Fibroblast of skin of right quadriceps (primary cell): ENCODE measurements at places on chromosomes 12 and 14.
A peak's percentile ranks its signal among the peaks of the same experiment; 100 is the strongest.

DNA sequence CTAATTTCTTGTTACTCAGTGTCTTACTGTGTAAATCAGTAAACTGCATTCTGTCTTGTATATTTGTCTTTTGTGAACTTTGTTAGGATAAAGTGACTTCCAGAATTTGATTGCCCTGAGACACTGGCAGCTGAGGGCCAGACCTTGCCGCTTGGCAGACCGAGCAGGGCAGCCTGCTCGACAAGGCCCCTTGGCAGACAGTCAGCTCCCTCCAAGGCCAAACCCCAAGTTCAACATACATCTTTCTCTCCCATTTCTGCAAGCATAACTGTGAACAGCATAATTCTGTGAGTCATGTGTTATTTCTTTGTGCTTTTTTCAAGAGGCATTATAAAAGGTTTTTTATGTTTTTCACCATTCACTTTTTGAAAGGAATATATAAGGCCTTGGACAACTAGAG lies 39.2 kb upstream of the BMAL2 start:
- no peak for DNase-seq

GRCh38 chr12:79083181-79083580 lies 218.6 kb downstream of the SYT1 start:
- no peak for DNase-seq

DNA sequence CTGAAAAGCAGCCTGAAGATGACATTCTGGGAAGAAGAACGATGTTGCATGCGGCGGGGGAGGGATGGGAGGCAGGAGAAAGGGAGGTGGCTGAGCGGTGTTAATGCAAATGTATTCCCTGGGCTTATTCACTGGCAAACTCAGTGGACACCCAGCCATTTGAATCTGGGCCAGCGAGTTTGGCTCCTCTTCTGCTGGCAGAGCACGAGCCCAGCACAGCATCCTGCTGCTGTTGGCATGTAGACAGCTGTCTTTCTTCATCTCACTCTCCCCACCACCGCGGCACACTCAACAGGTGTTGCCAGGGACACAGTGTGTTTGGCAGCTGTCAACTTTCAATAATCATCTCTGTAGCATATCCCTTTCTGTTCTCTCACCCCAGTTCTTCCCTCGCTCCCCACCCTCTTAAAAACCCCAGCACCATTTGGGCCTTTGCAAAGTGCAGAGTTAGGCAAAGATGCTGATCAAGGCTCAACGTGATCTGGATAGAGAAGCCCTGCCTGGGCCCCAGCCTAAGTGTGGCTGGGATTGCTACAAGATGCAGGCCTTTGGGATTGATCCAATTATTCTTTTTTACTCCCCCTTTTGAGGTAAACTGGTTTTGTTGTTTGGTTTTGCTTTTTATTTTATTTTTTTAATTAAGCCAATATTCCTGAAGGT lies 131.9 kb downstream of the EXOC5 start:
- DNase-seq = no peak

- DNase-seq = peak; percentile 18
Observed at GRCh38 chr14:50944647-50945413, 547 bp upstream of the PYGL start.

- DNase-seq = no peak
Observed at GRCh38 chr12:58163021-58163420, 221.7 kb downstream of the ATP23 start.

DNA sequence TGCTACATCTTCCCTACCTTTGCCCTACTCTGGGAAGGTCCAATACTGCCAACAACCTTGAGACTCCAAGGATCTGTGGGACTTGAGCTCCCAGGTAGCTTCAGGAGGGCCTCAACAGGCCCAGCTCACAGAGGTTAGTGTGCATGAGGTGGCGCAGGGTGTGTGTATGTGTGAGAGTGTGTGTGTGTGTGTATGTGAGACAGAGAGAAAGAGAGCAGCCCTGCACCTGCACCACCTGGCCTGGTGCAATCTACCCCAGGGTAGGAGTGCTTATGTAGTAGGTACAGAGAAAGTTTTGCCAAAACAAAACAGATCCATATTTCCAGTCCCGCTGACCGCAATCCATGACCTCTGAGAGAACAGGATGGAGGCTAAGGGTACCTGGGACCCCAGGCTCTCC lies 24.6 kb downstream of the TMEM229B start:
- DNase-seq = no peak

DNA sequence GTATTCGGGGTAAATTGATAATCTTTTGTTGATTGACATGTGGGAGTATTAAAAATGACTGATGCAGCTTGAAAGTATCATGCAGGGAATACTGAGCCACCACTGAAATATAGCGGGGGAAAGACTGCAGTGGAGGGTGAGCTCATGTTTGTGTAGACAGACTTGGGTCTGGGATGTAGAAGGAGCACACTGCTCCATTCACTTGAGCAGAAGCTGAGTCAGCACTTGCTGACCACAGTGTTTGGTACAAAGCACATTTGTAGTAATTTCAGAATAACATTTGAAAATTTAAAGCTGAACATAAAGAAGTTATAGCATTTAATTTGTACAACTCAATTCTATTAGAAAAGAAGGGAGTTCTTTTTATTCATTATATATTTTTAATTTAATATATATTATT lies 304.3 kb upstream of the PRICKLE1 start:
- DNase-seq = no peak

DNA sequence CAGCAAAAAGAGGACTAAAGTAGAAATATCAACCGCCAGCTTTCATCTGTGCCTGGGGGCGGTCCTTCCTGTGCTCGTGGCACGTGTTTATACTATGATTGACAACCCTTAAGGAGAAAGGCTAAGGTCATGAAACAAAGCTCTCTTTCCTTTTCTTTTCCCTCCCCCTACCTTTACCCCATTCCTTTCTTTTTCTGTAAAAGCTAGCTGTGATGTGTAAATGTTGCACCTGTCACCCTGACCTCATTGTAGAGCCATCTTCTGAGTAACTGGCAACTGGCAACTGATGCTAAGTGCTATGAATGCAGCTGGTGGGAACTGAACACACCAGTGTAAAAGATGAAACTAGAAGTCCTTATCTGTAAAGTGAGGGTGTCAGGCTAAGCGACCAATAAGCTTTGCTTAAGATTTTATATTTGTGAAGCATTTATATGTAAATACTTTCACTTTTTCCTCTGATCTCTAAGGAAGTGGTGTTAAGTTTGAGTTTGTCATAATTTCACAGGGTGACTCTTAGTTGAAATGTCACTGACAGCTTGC lies 102.8 kb upstream of the BCAT1 start:
- no peak for DNase-seq

DNA sequence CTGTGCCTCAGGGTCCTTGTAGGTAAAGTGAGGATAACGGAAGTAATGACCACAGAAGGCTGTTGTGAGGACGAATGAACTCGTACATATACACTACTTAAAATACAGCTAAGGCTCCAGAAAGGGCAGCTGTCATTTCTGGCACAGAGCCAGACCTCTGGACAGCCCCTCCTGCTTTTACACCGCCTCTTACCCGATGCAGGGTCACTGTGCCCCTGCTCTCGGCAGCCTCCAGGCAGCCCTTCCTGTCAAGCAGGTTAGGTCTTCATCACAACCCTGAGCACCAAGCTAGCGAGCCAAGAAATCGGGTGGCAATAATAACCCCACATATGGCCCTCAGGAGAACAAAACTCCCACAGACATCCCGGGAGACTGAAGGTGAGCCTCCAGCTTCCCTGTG lies 8.5 kb downstream of the TMEM229B start:
- DNase-seq = no peak

DNA sequence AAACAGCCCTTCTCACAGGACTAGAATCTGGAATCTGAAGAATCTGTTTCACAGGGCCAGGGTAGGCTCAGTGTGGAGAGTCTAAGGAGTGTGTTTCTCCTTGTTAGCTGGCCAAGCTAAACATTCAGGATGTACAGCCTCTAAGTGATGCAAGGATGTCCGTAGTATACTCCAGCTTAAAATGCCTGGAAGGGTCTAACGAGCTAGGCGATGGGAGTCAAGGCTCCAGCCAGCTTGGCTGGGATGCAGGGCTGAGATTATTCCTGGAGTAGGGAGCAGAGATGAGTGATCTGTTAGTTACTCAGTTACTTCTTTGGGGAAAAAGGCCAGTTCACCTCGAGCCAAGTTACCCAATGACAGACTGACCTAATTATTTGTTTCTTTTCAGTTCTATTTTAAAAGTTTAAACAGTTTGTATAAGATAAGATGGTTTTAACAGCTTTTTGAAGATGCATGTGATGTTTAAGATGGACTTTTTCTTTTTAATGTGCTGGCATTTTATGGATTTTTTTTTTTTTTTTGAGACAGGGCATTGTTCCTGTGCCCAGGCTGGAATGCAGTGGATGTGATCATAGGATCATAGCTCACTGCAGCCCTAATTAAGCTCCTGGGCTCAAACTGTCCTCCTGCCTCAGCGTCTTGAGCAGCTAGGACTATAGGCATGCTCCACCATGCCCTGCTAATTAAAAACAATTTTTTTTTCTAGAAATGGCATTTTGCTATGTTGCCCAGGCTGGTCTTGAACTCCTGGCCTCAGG lies 41.1 kb downstream of the SYNE2 start:
- DNase-seq = peak; percentile 86

GRCh38 chr14:95533391-95533821 lies 1.4 kb upstream of the GLRX5 start:
- peak; percentile 41 for DNase-seq

DNA sequence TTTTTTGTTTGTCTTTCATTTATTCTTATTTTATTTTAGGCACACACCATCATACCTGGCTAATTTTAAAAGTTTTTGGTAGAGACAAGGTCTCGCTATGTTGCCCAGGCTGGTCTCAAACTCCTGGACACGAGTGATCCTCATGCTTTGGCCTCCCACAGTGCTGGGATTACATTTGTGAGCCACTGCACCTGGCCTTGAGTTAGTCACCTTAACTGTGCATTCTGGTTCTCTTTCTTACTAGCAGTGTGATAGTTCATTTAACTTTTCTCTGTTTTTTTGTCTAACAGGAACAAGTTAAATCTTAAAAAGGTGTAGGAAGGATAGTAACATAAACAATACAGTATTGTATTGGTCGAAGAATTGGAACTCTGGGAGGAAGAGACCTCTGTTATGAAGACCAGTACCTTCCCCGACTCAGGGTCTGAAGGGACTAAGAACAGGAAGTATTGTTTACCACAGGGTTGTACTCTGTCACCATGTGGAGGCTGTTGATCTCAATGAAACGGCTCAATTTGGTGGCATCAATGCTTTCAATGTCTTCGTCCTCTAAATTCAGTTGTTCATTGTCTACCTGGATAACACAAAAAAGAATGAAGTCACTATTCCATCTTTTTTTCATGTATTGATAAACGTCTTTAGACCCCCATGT lies 17.7 kb downstream of the ERP27 start:
- DNase-seq = no peak

GRCh38 chr14:75886636-75887348 lies 95.0 kb downstream of the TGFB3 start:
- DNase-seq = peak; percentile 60

GRCh38 chr12:53660041-53660440 lies 15.8 kb downstream of the ATP5MC2 start:
- no peak for DNase-seq

GRCh38 chr12:132483208-132483607 lies 6.7 kb upstream of the FBRSL1 start:
- DNase-seq = no peak

- no peak for DNase-seq
Observed at GRCh38 chr12:5439788-5440300, 7.9 kb downstream of the NTF3 start.

DNA sequence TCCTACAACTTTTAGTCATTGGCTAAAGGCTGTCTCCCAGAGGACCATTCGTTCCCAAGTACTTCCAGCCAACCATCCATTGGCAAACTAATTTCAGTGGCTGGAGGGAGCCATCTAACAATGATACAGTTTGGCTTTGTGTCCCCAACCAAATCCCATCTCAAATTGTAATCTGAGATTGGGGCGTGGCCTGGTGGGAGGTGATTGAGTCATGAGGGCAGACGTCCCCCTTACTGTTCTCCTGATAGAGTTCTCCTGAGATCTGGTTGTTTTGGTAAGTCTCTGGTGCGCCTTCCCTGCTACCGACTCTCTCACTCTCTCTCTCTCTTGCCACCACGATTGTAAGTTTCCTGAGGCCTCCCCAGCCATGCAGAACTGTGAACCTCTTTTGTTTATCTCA lies 99.7 kb upstream of the FUT8 start:
- no peak for DNase-seq

DNA sequence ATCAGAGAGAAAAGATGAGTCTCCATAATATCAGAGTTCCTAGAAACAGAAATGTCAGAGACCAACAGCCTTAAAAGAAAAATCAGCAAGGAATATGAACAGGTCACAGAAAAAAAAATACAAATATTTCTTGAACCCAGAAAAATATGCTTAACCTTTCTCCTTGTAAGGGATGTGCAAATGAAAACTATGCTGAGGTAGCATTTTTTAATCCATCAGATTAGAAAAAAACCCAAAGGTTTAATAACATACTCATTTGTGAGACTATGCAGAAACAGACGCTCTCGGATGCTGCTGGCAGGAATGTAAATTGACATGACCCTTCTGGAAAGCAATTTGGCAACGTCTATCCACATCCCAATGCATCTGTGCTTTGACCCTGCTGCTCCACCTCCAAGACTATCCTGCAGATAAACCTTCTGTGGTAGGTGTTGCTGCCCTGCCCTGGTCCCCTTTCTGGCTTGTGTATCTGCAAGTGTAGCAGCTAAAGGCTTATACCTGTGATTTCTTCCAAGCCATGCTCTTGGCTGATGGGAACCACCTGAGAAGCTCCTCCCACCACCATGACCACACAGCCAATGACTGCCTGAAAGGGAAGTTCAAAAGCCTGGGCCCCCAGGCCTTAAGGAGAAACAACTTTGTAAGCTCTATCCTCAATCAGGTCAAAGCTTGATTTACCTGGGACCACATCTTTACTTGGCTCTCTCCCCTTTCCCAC lies 49.4 kb downstream of the LTBP2 start:
- no peak for DNase-seq

- DNase-seq = no peak
Observed at GRCh38 chr12:23640754-23641153, 308.7 kb downstream of the SOX5 start.

DNA sequence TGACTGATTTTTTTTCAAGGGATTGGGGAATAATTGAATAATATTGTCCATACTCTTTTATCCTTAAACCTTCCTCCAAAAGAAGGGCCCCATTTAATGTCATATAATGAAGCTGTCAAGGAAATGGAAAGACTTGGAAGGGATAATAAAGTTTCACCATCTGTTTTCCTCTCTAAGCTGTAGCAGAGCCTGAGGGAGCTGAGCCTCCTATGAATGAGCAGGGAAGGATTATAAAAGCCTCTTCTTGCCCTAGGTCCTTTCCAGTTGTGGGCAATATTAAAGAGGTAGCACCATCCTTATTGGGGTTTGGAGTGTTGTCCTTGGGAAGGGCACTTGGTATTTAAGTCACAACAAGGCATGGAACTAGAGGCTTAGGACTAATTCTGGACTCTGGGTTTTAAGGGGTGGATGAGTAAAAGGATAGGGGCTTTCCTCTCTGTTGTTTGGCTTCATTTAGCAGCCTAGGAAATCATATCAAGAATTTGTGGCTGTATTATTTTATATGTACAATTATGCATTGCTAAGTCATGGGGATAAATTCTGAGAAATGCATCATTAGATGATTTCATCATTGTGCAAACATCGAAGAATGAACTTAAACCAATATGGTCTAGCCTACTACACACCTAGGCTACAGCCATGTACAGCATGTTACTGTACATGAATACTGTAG lies 408.5 kb upstream of the DCN start:
- no peak for DNase-seq

GRCh38 chr12:79381248-79382208 lies 309.2 kb downstream of the PAWR start:
- DNase-seq = no peak
